ENCODE measurements at places on chromosomes 7 and 10. TPM values are rescaled to one million over a fixed set of nuclear protein-coding genes. Genes with fewer than 3 reads are reported as not detected.

- DNase-seq: no peak
Observed at GRCh38 chr7:113394856-113395255, 276.5 kb upstream of the SMIM30 start.

- DNase-seq: no peak
Observed at GRCh38 chr7:84469034-84469433, 274.4 kb upstream of the SEMA3A start.

GRCh38 chr7:39530971-39531370, 35.2 kb upstream of the YAE1 start:
- DNase-seq: no peak

DNA sequence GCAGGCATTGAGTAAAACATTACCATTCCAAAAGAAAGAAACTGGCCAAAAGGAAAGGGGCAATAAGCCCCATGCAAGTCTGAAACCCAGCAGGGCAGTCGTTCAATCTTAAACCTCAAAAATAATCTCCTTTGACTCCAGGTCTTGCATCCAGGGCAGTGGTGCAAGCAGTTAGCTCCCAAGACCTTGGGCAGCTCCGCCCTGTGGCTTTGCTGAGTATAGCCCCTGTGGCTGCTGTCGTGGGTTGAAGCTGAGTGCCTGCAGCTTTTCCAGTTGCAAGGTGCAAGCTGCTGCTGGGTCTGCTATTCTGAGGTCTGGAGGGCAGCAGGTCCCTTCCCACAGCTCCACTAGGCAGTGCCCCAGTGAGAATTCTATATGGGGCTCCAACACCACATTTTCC, 580.1 kb upstream of the AUTS2 start:
- DNase-seq: no peak

PPP1R9A gene
- not detected for total RNA-seq

DNA sequence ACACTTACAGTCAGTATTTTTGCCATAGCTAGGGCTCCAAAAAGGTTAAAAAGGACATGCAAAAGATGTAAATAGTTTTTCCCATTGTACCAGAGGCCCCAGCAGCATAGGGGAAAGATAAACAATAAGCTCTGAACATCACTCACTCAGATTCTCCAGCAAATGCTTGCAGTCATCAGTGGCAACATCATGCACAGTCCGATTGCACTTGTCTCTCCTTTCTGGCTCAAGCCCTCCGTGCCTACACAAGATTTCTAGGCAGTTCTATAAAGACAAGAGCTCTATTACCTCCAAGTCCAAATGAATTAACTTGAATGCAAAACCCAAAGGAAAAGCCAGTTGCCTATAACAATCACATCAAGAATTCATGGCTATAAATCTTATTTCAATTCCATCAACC, 106.3 kb downstream of the CTTNBP2 start:
- no peak for DNase-seq
